ENCODE measurements at places on chromosomes 6 and 20. TPM values are rescaled to one million over a fixed set of nuclear protein-coding genes. Genes with fewer than 3 reads are reported as not detected.

DNA sequence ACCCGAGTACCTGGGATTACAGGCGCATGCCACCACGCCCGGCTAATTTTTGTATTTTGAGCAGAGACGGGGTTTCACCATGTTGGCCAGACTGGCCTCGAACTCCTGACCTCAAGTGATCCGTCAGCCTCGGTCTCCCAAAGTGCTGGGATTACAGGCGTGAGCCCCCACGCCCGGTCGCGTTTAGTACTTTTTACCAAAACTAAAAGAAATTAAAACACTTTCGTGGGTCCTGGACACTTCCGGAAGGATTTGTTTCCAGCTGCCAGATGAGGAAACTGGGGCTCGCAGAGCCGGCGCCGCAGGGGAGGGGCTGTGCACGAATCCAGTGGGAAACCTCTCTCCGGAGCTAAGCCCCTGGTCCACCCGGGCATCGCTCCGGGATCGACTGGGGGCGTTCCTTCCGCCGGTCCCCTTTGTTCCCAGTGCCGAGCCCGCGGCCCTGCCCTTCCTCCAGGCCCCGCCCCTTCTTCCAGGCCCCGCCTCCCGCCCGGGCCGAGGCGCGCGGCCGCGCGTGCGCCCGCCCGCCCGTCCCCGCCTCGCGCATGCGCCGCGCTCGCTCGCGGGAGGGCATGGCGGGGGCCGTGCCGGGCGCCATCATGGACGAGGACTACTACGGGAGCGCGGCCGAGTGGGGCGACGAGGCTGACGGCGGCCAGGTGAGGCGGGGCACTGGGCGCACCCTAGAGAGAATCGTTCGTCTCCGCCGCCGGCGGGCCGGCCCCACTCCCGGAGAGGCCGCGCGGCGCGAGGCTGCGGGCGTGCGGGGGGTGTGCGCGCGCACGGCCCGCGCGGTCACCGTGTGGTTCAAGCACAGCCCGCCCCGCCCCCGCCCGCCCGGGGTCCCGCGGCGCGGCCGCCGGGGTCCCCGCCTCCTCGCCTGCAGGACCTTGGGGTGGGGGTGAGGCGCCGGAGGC is at the start of gene NELFCD:
Gene NELFCD, plus strand, starts transcription at position 546 of the 917 bp plus-strand sequence. Its CDS starts 54 bp downstream, at position 600.
- DNase-seq: peak; percentile 89

CRISP3 gene
- total RNA-seq: not detected

SLC22A16 gene
- total RNA-seq: not detected

GRCh38 chr6:15489261-15489962 is 173.4 kb downstream of the DTNBP1 start:
- no peak for DNase-seq

DNA sequence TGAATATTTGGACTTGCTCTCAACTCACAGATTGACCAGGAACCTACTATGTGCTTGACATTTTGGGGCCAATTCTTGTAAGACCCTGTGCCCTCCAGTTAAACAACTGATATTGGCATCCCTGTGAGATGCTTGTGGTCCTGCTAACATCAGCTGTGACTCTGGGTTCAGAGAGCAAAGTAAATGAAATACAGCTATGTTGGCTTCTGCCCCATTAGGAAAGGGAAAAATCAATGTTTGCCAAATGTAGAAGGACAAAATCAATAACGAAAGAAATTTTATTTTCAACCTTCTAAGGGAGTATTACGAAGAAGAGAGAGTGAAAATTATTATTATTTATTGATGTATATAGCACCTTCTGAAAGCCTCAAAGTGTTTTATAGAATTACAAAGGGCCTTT is 266.9 kb upstream of the ARID1B start:
- no peak for DNase-seq

DNA sequence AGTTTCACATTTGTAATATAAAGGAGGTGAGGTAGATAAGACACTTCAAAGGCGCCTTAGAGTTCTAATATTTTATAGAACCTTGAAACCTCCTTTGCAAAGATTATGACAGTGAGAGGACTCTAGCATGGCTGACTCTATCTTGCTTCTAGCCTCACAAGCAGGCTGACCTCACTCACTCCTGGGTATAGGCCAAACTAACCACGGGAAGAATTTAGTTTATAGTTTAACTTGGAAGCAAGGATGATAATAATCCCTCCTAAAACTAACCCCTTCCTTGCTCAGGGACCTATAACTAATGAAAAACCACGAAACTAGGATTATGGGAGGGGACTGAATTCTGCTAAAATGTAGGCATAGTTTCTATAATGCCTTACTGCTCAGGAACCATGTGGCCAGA is 84.3 kb downstream of the FILIP1 start:
- DNase-seq: no peak

GJA10 gene
- not detected for total RNA-seq

DNA sequence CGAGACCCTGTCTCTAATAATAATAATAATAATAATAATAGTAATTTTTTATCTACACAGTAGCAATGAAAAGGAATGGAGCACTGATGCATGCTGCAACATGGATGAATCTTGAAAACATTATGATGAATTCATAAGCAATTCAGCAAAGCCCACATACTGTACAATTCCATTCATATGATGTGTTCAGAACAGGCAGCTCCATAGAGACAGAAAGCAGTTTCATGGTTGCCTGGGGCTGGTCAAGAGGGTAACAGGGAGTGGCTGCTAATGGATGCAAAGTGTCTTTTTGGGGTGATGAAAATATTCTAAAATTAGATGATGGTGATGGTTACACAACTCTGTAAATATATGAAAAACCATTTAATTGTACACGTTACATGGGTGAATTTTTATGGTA is 43.6 kb downstream of the SLC24A3 start:
- no peak for DNase-seq

ADGRF5 gene
- 42.1 TPM for total RNA-seq

DNA sequence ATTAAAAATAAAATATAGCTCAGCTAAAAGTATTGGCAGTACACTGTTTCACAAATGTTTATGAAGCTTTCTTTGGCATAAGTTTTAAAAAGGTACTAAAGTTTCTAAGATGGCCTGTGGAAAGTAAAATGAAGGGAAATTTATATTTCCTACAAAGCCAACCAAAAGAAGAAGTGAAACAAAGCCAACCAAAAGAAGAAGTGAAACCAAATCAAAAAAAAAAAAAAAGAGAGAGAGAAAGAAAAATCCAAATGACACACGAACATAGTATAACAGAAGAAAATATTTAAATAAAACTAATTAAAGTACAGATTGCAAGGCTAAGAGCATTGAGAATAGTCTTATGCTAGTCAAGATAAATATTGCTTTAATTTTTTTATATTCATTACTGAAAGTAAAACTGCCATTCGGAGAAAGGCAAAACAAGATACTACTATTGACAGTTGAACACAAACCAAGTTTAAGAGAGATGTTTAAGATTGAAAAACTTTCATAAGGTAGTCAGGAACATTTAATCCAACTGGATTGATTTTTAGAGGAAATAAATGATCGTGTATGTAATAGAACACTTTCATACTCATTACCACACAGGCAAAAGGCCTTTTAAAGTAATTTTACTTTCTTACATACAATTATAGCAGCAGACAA is 12.8 kb upstream of the KHDRBS2 start:
- DNase-seq: no peak

ROS1 gene
- 0.08 TPM for total RNA-seq

HNF4A gene
- not detected for total RNA-seq

CCN2 gene
- 33.0 TPM for total RNA-seq

- DNase-seq: no peak
Observed at GRCh38 chr6:112408522-112408921, 61.4 kb downstream of the RFPL4B start.

GRCh38 chr6:45491048-45491735 is 113.5 kb upstream of the SUPT3H start:
- no peak for DNase-seq

DNA sequence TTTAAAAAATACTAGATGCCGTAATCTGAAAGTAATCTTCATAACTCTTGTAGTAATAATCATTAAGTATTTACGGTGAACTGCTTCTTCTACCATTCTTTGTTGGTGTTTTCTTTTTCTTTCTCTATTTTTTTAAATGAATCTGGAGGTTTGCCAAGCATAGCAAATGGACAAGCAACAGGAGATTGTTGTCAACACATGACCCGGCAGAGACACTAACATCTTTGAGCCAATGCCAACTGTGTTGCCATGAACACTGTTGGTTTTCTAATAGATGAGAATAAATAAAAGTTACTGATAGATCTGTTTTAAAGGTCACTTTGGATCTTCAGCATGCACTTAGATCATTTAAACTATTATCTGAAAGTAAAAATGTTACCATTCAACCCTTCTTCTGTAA is 523.6 kb upstream of the EYS start:
- no peak for DNase-seq

FNDC1 gene
- 1.8 TPM for total RNA-seq

PDYN gene
- not detected for total RNA-seq

GRCh38 chr6:73768558-73768957 is 72.6 kb downstream of the CD109 start:
- DNase-seq: no peak

DNA sequence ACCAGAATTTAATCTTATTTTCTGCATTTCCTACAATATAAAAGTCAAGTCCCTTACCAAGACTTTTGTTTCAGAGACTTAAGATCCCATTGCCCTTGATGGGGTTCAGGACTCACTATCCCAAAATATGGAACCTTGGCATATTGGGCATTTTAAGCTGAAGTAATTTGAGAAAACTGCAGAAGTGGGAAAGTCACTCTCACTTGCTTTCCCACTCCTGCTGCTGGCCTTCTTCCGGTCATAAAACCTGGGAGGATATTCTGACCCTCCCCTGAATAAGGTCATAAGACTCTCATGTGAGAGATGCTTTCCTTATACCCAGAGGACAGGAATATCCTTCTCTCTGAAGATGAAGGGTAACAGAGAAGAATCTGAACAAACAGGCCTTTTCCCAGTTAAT is 92.8 kb upstream of the IFNGR1 start:
- DNase-seq: no peak

DNA sequence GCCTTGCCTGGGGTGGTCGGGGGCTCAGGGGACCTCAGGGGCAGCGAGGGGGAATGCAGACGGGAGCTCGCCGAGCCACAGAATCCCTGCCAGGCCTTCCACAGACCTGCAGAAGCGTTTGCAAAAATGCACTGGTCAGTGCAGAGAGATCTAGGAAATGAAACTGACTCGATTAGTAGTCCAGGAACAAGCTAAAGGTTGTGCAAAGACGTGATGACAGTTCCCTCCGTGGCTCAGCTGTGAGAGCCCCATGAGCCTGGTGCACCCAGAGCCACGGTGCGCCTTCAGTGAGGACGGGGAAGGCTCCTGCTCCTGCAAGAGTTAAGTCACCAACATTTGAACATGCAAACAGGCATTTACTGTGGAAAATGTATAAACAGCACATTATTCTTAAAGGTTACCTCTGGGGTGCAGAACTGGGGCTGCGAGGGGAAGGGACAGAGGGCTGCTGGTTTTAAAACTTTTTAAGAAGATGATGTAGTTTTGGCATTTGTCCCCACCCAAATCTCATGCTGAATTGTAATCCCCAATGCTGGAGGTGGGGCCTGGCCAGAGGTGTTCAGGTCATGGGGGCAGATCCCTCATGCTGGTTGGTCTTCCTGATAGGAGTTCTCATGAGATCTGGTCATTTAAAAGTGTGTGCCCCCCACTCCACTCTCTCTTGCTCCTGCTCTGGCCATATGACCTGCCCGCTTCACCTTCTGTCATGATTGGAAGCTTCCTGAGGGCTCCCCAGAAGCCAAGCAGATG is 147.3 kb downstream of the DLL1 start:
- no peak for DNase-seq

DNA sequence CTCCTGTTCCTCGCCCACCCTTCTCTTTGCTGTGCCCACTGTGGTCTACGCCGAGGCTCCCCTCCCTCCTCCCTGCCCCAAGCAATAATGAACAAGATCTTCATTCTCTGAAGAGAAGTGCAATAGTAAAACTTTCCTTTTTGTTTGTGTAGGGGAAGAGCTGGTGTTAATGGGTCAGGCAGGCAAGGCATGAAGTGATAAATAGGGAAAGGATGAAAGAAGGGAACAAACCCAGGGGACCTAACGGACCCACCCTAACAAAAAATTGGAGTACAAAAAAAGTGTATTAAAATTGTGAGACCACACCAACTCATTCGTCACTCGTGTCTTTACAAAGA is 66.9 kb downstream of the ZBTB2 start:
- DNase-seq: no peak

- DNase-seq: no peak
Observed at GRCh38 chr6:36109092-36109491, 21.2 kb upstream of the MAPK13 start.

TMEM14C gene
- 132 TPM for total RNA-seq

PTGIS gene
- total RNA-seq: 26.3 TPM

DNA sequence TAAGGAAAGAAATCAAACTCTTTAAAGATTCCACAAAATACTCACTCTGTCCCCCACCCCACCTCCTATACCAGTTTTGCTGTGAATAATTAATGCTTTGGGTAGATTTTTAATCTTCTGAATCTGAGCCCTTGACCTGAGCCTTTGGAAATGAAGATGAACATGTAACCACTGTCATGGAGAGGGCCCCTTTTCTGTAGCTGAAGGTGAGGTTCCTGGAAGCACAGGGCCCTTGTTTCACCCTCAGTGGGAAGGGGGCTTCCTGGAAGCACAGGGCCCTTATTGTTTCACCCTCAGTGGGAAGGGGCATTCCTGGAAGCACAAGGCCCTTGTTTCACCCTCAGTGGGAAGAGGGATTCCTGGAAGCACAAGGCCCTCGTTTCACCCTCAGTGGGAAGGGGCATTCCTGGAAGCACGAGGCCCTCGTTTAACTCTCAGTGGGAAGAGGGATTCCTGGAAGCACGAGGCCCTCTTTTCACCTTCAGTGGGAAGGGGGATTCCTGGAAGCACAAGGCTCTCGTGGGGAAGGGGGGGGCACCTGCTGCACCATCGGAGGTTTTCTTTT is 75.7 kb downstream of the DACT2 start:
- no peak for DNase-seq

PDRG1 gene
- 10.4 TPM for total RNA-seq

DNA sequence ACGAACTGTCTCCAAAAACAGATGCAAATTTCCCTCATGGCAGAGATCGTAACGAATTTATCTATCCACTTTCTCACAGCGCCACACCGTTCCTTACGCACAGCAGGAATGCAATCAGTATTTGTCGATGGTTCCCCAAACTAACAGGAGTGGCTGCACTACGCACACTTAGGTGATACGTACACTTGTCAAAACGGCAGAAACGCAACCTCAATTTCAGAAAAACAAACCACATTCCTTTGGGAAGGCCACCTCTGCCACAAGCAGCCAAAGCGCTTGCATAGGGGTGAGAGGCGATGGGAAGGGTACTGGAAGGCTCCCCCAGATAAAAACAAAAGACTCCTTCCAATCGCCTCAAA is 638 bp downstream of the MDN1 start:
- DNase-seq: no peak

DNA sequence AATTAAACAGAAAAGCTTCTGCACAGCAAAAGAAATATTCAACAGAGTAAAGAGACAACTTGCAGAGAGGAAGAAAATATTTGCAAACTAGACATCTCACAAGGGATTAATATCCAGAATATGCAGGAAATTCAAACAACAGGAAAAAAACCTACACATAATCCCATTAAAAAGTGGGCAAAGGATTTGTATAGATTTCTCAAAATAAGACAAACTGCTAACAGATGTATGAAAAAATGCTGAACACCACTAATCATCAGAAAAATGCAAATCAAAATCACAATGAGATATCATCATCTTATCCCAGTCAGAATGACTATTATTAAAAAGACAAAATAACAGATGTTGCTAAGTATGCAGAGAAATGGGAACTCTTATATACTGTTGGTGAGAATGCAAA is 129.6 kb downstream of the SYNDIG1 start:
- DNase-seq: no peak

GRCh38 chr6:81998432-81998831 is 246.0 kb upstream of the TENT5A start:
- DNase-seq: no peak

RNGTT gene
- total RNA-seq: 9.1 TPM

GRCh38 chr6:166595949-166596348 is 9.5 kb upstream of the RAMACL start:
- DNase-seq: no peak

GRCh38 chr6:169926617-169927417 is 175.4 kb downstream of the ERMARD start:
- no peak for DNase-seq

Data from left ventricle myocardium inferior (tissue), 1 donor.